ENCODE measurements at places on chromosomes 2 and 18.

DNA sequence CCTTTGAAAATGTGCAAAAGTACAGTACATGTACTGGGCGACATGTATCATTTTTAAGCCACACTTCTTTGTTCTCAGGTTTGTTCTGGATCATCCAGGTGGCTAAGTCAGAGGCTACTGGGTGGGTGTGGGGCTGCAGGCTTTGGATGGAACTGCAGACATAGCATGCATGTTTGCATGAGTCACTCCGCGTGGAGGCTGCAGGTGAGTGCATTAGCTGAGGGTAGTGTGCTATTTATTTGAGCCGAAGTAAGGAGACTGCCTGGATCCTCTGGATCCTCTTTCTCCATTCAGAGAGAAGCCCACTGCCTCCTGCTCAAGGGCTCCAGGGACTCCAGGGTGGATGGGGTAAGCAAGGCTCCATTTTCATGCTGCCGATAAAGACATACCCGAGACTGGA, 9.4 kb upstream of the NEURL3 start:
- DNase-seq: no peak

GRCh38 chr2:158695305-158695704, 99.8 kb upstream of the DAPL1 start:
- DNase-seq: no peak

- DNase-seq: no peak
These were observed 74.7 kb upstream of the PPM1B start for GRCh38 chr2:44093970-44094369.

- no peak for DNase-seq
These were observed 73.1 kb upstream of the TNP1 start for GRCh38 chr2:216932863-216933548.

- no peak for DNase-seq
These were observed 326.1 kb downstream of the PIK3C3 start for GRCh38 chr18:42281124-42281523.

- DNase-seq: no peak
These were observed 775.5 kb downstream of the RNF144A start for GRCh38 chr2:7692657-7693161.

DNA sequence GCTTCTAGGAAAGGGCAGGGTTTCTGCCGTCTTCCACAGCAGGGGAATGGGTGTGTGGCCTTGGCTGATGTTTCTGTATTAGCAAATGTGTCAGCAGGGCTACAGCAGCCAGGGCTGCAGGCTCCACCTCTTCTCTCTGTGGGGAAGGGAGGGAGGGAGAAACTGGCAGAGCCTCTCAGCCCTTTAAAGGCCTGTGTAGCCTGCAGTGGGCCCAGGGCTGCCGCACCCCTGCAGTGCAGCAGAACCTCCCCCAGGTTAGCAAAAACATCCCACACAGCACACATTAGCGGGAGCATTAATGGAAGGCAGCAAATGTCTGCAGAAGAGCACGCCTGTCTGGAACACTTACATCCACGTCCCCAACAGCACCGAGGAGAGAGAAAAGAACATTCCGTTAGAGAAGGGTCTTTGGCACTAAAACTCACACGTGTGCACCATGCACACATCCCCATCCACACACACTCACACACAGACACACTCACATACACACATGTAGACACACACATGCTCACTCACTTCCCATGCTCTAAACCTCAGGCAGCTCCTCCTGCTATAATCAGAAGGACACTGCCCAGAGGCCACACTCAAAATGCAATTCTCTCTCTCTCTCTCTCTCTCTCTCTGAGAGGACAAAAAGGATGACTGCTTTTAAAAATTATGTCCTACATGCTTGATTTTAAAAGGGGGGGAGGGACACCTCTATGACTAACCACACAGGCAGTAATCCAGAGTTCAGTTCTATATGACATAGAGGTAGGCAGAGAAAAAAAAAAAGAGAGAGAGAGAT, 24.1 kb downstream of the MRPL35 start:
- DNase-seq: no peak

- DNase-seq: no peak
These were observed 47.8 kb upstream of the C2orf74 start for GRCh38 chr2:61114147-61114546.

- no peak for DNase-seq
These were observed 34.2 kb downstream of the GRHL1 start for GRCh38 chr2:9985531-9986328.

Measured in activated B cell treated with CpG ODN at 0.5 μM for 24 hours (primary cell).